NCI-H2107 (cell line): ENCODE measurements at places on chromosomes 7 and 10.

- no peak for DNase-seq
These were observed 156.8 kb upstream of the FZD1 start for GRCh38 chr7:91107460-91107859.

DNA sequence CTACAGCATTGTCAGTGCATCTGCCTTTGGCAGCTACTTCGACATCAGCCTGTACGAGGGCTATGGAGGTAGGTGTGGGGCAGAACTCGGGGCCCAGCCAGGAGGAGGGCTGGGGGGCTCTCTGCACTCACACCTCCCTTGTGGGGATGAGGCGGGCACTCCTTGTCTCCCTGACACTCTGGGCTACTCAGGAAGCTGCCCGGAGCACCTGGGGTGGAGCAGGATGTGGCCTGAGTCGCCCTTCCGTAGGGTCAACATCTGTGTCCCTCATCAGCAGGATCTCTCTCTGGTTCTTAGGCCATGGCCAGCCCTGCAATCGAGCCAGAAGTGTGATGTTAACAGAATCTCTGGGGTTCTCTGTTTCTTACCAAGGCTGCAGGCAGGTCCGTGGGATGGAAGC, 40.2 kb downstream of the C10orf105 start:
- DNase-seq: no peak

- DNase-seq: no peak
These were observed 59.6 kb upstream of the SP4 start for GRCh38 chr7:21368317-21368716.

GRCh38 chr10:28263136-28263857, 39.6 kb downstream of the MPP7 start:
- no peak for DNase-seq

- no peak for DNase-seq
These were observed 40.4 kb downstream of the CREB3L2 start for GRCh38 chr7:137961200-137962177.

DNA sequence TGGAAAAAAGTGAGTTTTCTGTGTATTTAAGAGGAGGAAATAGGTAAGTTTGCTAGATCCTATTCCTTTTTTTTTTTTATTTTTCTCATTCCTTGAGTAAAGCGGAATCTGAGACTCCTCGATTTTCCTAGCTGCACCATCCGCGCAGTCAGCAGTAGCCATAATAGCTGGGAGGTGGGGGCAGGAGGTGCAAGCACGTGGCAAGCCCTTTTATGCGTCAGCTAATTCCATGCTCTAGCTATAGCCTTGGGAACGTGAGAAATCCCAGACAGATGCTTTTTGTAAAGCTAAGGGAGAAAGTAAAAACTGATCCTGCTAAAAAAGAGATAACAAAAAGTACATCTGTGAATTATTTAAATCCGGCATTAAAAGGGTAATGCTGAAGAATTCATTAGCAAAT, 33.2 kb upstream of the TPK1 start:
- DNase-seq: no peak

- no peak for DNase-seq
These were observed 303.1 kb downstream of the ARHGAP12 start for GRCh38 chr10:31625566-31625965.

DNA sequence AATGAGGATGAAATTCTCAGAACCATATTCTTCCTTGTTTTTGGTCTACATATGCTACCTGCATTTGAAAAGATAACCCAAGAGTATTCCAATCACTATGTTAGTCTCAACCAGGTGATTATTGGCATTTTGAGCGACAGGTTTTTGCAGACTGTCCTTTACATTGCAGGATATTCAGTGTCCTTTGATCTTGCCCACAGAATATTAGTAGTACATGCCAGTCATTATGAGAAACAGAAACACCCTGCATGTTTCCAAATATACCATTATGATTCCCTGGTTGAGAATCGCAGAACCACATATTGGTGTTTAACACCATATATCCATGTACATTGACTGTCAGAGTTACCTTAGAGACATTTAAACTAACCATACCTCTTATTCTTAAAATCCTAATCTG, 30.6 kb downstream of the TMEM243 start:
- DNase-seq: no peak

DNA sequence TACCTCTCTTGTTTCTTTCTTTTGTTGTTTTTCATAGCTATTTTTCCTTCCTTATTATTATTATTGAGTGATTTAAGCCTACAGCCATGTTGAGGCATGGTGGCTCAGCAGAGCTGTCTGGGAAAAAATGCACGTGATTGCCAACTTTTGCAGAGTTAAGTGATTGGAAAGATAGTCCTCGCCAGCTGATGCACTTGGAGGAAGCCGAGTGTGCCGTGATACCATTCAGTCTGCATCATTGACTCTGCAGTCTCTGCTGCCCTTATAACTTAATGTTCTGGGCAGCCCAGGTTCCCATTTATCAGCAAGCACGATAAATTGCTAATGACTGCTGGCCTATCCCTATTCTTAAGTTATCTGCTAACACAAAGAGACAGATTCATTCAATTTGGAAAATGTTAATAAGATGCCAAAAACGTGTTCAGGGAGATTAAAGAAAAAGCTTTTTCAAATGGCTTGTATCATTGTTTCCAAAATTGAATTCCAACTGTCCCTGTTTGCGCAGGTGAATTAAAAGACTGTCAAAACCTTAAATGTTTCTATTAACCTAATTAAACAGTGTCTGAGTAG, 232.9 kb upstream of the NPY start:
- no peak for DNase-seq

- no peak for DNase-seq
These were observed 93.5 kb upstream of the ZNF804B start for GRCh38 chr7:88665892-88666514.

DNA sequence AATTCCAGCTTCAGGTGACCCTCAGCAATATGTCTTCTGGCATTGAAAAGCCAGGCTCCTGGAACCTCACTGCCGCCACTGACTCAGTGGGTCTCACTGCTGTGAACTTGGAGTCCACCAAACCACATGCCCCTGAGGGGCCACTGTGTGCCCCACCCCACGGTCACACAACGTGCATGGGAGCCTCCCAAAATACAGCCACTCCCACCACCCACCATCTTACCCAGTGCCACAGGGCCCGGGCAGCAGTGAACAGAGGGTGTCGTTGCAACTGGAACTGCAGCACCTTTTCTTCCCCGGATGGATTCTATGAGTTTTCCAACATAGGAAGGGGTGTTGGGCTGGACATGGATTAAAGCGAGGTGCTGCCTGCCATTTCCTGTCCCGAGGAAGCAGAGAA, 60.1 kb downstream of the ASB13 start:
- DNase-seq: no peak
